Stimulated activated CD4-positive, alpha-beta T cell treated with anti-CD3 and anti-CD28 coated beads, Interleukin-2, amount 100 ng/mL, for 24 hours (primary cell): ENCODE measurements at places on chromosomes 2 and 18.

DNA sequence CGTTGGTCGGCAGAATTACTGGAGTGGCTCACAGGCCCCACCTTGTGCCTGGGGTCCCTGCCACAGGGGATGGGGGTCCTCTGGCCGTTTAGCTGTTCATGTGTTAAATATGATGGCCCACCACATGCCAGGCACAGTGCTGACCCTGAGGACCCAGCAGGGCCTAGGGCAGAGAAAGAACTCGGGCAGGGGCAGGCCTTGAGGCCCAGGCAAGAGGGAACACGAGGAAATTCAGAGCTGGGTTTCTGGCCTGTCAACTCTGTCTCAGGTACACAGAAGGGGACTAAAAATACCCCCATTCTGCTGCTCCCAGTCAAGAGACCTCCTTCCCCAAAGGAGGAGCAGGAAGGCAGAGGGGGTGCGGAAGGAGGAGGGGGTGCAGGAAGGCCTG, 66.2 kb downstream of the DNMT3A start:
- no peak for DNase-seq

DNA sequence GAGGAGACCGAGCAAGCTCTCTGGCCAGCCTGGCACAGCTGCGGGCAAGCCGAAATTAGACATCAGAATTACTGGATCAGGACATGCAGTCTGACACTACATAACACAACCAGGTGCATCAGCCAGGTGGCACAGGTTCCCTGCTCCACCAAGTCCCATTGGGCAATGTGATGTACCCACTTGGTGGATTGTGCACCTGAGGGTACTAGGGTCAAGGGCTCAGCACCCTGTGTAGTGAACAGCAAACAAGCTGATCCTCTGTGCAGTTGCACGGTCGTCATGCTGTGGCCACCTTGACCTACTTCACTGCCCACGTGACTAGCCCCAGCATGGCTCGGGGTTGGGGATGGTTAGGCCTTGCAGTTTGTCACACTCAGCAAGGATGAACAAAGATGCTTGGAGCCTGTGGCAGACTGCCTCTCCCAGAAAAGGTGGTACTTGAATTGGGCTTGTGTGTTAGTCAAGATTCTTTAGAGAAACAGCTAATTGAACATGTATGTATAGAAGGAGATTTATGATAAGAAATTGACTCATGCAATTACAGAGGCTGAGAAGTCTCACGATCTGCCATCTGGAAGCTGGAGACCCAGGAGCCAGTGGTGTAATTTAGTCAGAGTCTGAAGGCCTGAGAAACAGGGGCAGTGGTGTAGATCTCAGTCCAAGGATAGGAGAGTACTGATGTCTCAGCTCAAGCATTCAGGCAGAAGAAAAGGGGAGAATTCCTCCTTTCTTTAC, 71.4 kb upstream of the TMEM87B start:
- no peak for DNase-seq

DNA sequence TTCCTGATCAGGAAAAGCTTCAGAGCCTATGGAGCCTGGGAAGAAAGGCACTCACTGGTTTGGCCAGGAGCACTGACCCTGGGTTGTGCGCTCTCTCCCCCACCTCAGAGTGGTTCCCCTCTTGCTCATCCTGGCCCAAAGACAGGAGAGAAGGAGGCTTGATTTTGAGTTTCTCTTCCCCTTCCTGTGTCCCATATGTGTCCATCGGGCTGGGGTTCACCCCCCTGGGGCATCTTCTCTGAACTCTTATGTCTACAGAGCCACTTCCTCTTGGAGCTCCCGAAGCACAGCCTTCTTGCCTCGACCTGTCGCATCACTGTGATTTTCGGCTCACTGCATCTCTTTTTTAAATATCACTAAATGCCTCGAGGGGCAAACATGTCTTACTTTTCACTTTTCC, 692.3 kb downstream of the RNF144A start:
- DNase-seq, result no peak

- DNase-seq, result no peak
Measured at GRCh38 chr2:222076973-222077690, 221.7 kb downstream of the PAX3 start.

GRCh38 chr2:12017499-12018157, 271.2 kb downstream of the LPIN1 start:
- no peak for DNase-seq

DNA sequence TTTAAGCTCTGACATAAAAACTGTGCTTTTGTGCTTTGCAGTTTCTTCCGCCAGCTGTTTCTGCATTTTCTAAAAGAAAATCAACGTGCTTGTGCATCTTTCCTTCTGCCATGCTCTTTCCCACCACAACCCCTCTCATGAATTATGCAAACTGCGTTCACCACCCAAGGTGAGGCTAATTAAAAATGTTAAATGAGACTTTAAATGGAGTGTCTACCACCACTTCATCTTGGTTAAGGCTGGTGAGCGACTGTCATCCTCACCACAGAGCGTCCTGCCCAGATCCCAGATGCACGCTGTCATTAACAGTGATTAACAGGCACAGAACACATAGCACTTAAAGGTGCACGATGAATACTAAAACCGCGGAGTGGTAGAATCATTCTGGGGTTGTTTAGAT, 250.5 kb upstream of the RAB6C start:
- no peak for DNase-seq

DNA sequence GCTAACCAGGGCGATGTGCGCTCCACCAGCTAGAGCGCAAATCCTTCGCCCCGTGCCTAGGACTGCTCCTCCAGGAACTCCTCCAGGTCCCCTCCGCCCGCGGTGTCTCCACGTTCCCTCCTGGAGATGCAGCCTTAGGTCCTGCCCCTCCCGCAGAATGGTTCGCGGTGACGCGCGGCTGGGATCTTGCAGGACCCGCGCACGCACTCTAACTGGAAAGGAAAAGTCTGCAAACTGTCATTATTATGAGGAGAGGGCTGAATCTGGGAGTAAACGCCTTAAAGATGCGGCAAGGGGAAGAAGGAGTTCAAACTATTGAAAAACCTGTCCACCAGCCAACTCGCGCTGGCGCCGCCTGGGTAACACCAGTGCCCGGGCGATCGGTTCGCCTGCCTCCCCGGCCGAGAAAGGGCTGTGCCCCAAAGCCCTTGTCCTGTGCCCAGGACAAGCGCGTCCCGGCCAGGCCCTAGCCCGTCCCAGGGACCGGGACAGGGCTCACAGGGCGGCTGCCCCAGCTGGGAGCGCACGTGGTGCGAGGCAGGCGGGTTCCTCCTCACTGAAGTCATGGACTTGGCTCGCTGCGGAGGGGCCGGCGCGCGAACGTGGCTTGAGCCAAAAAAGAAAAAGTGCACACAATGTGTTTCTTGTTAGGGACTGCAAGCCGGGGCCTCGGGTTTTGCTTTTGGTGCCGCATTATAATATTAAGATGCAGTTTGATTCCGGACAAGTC, 5.5 kb upstream of the ID2 start:
- no peak for DNase-seq

DNA sequence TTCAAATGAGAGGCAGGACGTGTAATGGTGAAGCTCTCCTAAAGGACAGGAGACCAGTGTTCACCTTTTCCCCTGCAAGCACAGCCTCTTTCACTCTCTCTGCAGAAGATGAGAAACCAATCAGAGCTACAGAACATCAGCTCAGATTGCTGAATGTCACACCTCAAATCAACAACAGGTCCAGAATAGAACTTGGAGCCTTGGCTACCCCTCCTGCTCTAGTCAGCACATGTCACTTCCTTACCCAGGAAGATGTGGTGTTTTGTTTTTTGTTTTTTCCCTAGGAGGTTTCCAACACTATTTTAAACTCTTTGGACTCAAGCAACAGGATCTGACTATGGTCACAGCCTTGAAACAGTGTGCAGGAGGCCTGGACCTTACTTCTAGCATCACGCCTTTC, 41.3 kb upstream of the PCBP1 start:
- no peak for DNase-seq

GRCh38 chr18:6449213-6449612, 34.5 kb upstream of the L3MBTL4 start:
- DNase-seq, result no peak

- DNase-seq, result no peak
Measured at GRCh38 chr2:129872446-129872845, 107.0 kb upstream of the RAB6C start.

DNA sequence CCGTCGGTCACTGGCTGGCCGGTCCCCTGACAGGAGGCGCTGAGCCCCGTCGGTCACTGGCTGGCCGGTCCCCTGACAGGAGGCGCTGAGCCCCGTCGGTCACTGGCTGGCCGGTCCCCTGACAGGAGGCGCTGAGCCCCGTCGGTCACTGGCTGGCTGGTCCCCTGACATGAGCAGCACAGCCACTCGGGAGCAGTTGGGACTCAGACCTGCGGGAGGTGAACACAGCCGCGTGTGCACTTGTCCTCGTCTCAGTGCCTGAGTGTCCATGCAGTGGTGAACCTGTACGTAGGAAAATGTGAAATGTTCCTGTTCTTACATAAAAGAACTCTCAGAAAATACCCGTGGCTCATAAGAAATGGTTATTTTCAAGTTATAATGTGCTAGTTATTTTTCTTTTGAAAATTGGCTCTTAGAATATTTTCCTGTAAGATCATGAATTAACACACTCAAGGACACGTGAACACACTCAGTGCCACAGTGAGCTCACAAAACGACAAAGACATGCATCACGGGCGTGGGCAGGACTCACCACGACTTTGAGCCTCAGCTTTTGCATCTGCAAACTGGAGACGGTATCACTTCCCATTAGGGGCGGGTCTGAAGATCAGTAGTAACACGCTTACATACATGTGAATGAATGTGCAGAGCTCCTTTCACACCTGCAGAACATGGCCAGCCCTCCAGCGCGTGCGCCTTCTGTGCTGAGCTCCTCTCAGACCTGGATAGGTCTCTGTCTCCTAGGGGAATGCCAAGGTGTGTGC, 21.1 kb upstream of the NFATC1 start:
- no peak for DNase-seq
